ENCODE measurements at places on chromosomes 2 and 18.

GRCh38 chr2:15893689-15894480, 46.5 kb upstream of the MYCN start:
- DNase-seq = no peak

GRCh38 chr2:134540990-134541389, 177.8 kb downstream of the TMEM163 start:
- DNase-seq = no peak

DNA sequence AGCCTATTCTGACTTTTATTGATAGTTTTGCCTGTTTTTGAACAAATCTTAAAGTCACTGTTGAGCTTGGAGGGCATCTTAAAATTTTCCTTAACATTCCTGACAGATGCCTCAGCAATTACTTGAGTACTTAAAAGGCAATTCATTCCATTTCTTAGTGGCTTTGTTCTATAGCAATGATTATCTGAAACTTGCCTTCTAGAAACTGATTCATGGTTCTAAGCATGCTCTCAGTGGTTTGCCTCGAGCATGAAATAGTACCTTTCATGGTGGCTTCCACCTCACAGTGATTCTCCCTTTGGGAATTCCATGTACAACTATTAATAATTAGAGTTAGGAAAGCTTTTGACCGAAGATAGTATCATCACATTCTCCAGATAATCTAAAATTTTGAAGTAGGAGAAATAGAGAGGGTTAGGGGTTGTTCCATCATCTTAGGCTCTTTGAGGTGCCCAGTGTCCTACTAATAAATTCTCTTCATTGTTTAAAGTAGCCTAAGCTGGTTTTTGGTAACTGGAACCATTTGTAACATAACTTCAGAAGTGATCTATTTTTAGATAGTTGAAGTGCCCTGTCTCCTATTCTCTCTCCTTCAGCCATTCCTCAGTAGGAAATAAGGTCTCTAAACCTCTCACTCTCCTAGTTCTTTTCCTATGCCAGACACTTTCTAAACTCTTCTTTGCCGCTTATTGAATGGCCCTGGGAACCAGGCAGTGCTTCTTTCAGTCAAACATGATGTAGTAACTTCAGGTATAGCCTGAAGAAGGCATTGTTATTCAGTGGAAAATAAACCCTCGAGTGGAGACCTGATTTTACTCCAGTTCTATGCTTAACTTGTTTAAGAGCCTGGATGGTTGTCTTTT, 156.1 kb downstream of the HAUS1 start:
- DNase-seq = no peak

GRCh38 chr18:8890957-8891464, 185.7 kb downstream of the MTCL1 start:
- no peak for DNase-seq

GRCh38 chr2:120809151-120809550, 73.5 kb downstream of the GLI2 start:
- DNase-seq = no peak

- DNase-seq = no peak
These were observed 7.6 kb upstream of the ASXL2 start for GRCh38 chr2:25885933-25886332.

- DNase-seq = no peak
These were observed 1.4 kb downstream of the FZD5 start for GRCh38 chr2:207768168-207768865.
